ENCODE measurements at places on chromosomes 1 and 21.

DNA sequence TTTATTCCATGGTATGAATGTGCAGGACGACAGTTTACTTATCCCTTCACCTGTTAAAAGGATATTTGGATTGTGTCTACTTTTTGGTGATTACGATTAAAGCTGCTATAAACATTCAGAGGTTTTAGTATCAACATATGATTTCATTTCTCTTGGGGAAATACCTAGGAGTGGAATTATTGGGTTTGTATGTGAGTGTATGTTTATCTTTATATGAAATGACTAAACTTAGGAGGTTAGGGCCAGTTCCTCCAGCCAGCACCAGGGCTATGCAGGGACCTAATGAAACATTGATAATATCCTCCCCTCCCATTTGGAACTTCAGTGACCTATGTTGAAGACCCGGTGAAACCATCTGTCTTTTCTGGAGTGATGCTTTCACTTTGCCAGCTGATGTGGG lies 13.8 kb downstream of the TMEM51 start:
- no peak for DNase-seq

GRCh38 chr1:1994536-1994935 lies 9.1 kb downstream of the CFAP74 start:
- no peak for DNase-seq

DNA sequence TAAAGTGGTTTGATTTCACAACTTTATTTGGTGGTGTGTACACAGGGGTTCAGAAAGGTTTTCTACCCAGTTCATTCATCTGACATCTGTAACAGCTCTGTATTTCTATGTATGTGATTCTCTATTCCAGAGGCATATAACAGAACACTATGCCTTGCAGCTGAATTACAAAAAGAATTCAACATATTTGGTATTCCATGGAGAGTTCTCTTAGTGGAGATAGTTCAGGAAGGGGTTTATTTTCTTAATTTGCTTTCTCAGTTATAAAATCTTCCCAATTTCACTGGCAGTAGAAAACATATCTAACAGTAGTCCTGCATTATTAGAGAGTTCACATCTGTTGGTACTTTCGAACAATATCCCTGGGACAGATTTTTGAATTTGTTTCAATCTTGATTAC lies 207.9 kb upstream of the LYPLAL1 start:
- no peak for DNase-seq

DNA sequence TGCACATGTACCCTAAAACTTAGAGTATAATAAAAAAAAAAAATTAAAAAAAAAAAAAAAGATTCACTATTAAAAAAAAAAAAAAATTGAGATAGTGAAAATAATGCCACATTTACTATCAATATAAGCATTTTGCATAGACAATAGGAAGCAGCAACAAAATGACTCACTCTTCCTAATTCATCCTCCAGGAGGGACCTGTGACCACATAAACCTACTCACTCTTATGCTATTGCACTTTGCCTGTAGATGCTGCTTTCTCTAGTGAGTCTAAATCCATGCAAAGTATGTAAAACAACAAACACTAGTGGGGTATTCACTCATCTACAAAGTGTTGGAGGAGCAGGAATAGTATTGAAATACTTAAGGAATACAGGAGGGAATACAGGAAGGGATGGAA lies 2.9 kb downstream of the OR10J5 start:
- no peak for DNase-seq

- no peak for DNase-seq
Measured at GRCh38 chr1:110982320-110982719, 18.6 kb upstream of the LRIF1 start.

DNA sequence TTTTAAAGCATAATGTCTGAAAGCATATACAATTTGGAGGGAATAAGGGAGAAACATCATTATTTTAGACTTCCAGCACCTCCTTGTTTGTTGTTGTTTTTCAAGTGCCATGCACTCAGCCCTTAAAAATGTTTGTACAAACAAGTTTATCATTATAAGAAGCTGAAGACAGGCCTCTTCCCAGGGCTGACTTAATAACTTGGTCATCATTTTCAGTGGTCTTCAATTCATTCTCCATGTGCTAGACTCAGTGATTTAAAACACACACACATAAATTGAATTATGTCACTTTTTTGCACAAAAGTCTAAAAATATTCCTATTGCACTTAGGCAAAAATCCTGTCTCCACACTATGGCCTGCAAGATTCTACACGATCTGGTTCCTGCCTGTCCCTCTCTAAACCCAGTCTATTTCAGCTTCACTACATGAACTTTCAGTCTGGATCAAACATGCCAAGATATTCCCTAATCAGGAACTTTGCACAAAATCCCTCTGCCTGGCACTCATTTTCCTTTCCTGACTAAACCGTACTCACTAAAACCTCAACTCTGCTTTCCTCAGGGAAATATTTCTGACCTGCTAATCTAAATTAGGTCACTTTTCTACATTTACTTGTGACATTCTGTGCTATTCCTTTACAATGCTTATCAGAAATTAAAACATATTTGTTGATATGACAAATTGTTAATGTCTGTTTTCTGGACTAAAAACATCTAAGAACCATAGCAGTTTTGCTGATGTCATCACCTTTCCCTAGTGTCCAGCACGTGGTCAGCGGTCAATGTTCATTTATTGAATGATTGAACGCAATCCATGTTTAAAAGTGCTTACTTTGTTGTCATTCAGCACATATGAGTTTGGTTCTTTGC lies 14.8 kb upstream of the GBP5 start:
- no peak for DNase-seq

- no peak for DNase-seq
Measured at GRCh38 chr1:47031059-47031458, 7.6 kb downstream of the CYP4X1 start.

- DNase-seq, result no peak
Measured at GRCh38 chr21:45788637-45789506, 145.3 kb downstream of the PCBP3 start.

DNA sequence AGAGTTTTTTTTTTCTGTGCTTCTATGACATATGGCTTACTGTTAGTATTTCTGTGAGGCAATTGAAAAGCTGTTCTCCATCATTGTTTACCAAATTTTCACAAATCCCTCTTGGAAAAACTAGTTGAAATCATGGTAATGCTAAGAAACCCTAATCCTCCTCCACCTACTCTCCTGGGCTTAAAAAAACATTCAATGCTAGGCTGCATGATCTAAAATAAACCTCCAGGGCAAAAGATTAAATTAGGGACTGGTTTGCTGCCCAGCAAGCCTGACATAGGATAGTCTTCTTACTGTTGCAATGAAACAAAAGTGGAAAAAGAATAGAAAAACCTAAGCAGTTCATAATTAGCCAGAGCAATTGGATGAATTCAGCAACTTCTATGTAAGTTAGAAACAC lies 16.1 kb downstream of the C1orf52 start:
- DNase-seq, result no peak

DNA sequence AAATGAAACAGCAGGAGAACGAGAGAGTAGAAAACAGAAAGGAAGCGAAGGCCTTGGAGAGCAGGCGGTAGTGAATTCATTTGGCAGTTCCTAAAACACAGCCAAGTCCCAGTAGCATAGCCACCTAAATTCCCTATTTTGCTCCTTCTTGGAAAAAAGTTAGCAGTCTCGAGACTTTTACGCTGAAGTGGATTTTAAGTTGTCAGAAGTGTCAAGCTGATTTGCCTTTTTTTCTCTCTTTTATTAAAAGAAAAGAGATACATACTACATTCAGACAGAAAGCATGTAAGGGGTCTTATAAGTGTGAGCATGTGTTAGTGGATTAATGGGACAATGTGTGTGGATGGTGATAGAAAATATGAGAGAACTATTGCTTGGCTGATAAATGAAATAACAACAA lies 19.2 kb downstream of the NFIA start:
- DNase-seq, result no peak

DNA sequence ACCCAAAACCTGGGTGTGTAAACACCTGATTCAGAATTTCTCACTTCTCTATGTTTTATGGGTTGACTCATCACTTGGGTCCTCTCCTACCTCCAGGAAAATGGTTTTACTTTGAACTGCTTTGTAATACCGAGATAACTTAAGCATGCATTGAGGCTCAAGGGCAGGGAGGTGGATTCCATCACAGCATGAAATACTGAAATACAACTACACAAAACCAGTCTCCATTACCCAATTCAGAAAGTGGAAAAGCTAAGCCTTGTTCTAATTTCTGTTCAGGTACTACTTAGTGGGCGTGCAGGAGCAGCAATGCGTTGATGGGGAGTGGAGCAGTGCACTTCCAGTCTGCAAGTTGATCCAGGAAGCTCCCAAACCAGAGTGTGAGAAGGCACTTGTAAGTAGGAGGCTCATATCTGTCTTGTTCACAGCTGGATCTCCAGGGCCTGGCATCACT lies 6.1 kb upstream of the C4BPA start:
- no peak for DNase-seq

- DNase-seq, result peak; percentile 92
Measured at GRCh38 chr21:26169061-26169610, 1.4 kb downstream of the APP start.

GRCh38 chr1:94892604-94893254 lies 34.2 kb downstream of the CNN3 start:
- no peak for DNase-seq

DNA sequence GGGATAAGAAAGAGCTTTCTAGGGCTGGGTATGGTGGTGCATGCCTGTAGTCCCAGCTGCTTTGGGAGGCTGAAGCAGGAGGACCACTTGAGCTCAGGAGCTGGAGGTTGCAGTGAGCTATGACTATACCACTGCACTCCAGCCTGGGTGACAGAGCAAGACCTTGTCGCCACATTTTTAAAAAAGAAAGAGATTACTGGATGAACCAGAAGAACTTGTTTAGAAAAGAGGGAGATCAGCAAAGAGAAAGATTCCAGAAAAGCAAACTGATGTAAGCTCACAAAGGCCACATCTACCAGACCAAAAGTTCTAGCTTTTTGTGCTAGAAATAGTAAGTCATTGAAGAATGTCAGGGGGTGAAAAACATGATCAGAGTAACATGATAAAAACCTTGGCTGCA lies 117.6 kb downstream of the KIAA0319L start:
- no peak for DNase-seq

DNA sequence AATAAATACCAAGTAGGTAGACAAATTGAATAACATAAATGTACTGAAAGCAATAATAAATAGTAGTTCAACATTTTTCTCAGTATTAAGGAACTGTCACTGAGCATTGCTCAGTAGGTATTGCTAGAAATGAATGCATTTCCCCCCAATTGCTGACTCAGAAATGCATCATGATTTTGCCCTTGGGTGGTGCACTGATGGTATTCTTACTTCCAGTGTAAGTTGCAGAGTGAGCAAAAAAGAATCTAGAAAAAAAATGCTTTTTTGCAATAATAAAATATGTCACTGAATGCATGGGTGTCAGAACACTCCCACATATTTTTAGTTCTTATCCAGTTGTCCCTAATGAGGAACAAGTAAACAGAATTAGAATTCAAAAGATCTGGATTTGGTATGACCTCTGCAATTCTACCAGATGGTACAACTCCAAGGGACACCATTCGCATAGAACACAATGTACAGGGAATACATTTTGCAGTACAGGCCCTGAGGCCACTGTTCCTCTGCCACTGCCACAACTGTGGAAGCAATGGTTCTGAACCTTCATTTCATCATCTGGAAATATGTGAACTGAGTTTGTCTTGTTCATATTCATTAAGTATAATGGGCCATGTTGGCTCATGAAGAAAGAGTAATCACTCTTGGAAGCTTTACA lies 78.0 kb downstream of the ATP6V1G3 start:
- DNase-seq, result no peak

GRCh38 chr1:157088607-157089006 lies 11.0 kb downstream of the ETV3L start:
- DNase-seq, result no peak

Measured in NCI-H1694 treated with DMSO at 0.1 percent for 48 hours (cell line).